Right atrium auricular region (tissue), 2 donors: ENCODE measurements at places on chromosomes 5 and 9. TPM values are rescaled to one million over a fixed set of nuclear protein-coding genes. Genes with fewer than 3 reads are reported as not detected.

GRCh38 chr5:16700081-16700480, 83.3 kb upstream of the RETREG1 start:
- no peak overlapping the region for H3K4me3 ChIP-seq
- DNase-seq: no peak

DMRTA1 gene
- 0.74 TPM for total RNA-seq

KIF12 gene
- not detected for total RNA-seq

- no peaks in the 10 kb centered on the region for H3K36me3 ChIP-seq
- H3K4me3 ChIP-seq: no peak overlapping the region
- peaks cover 74% of the 10 kb centered on the region for H3K4me1 ChIP-seq
- peak overlapping the region; percentile 93 for H3K27ac ChIP-seq
These were observed 6.9 kb downstream of the NEURL1B start for GRCh38 chr5:172648013-172648381.

- peaks cover 15% of the 10 kb centered on the region for H3K4me1 ChIP-seq
- H3K27ac ChIP-seq: no peak overlapping the region
- peak; percentile 16 for DNase-seq
- no peak overlapping the region for H3K4me3 ChIP-seq
- H3K36me3 ChIP-seq: no peaks in the 10 kb centered on the region
These were observed 67.9 kb upstream of the UNC5A start for GRCh38 chr5:176742246-176743105.

DNA sequence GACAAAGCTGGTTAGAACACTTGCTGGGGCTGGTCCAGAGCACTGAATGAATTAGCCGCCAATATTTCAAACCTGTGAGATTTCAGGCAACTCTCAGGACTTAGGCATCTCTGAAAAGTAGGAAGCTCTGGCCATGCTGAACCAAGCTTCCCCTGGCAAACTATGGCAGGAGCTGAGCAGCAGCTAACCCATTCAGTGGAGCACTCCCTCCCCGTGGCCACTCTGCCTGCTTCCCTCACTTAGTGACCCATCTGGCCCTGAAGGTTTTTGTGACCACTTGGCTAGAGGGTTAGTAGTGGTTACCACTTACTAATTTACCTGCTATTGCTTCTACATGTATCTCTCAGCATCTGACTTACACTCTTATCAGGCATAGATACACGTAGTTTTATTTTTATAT, 25.5 kb downstream of the FOXI1 start:
- no peaks in the 10 kb centered on the region for H3K27me3 ChIP-seq
- no peaks in the 10 kb centered on the region for H3K36me3 ChIP-seq
- DNase-seq: peak; percentile 21
- no peak overlapping the region for H3K4me3 ChIP-seq
- H3K4me1 ChIP-seq: no peaks in the 10 kb centered on the region

GRCh38 chr9:76910861-76911260, 4.9 kb upstream of the PRUNE2 start:
- no peak overlapping the region for H3K4me3 ChIP-seq
- no peaks in the 10 kb centered on the region for H3K27me3 ChIP-seq
- H3K36me3 ChIP-seq: no peaks in the 10 kb centered on the region
- no peaks in the 10 kb centered on the region for H3K4me1 ChIP-seq

GRCh38 chr9:95819636-95820035, 55.9 kb upstream of the ERCC6L2 start:
- no peaks in the 10 kb centered on the region for H3K36me3 ChIP-seq
- H3K4me1 ChIP-seq: no peaks in the 10 kb centered on the region
- H3K4me3 ChIP-seq: no peak overlapping the region
- no peak overlapping the region for H3K27ac ChIP-seq

CDKN2B-AS1 gene
- total RNA-seq: not detected

DNA sequence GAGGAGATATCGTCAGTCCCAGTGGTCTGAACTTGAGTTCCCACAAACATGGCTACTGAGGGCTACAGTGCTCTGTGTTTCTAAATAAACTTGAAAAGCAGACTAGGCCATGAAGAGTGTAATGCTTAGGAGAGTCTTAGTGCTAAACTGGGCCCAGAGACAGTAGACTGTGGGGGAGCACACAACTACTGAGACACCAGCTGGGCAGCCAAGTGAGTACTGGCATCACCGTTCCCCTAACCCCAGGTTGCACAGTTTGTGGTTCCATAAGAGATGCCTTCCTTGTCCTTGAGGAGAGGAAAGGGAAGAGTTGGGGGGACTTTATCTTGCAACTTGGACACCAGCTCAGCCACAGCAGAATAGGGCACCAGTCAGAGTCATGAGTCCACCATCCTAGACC, 172.1 kb upstream of the DMRTA1 start:
- no peak overlapping the region for H3K4me3 ChIP-seq
- H3K27me3 ChIP-seq: no peaks in the 10 kb centered on the region
- DNase-seq: no peak
- H3K27ac ChIP-seq: no peak overlapping the region
- H3K36me3 ChIP-seq: no peaks in the 10 kb centered on the region
- H3K4me1 ChIP-seq: no peaks in the 10 kb centered on the region

GPRIN1 gene
- 0.79 TPM for total RNA-seq

MEF2C gene
- total RNA-seq: 36.1 TPM

GRIN3A gene
- 0.44 TPM for total RNA-seq

STX17 gene
- total RNA-seq: 18.8 TPM

TMEM174 gene
- total RNA-seq: not detected

DNA sequence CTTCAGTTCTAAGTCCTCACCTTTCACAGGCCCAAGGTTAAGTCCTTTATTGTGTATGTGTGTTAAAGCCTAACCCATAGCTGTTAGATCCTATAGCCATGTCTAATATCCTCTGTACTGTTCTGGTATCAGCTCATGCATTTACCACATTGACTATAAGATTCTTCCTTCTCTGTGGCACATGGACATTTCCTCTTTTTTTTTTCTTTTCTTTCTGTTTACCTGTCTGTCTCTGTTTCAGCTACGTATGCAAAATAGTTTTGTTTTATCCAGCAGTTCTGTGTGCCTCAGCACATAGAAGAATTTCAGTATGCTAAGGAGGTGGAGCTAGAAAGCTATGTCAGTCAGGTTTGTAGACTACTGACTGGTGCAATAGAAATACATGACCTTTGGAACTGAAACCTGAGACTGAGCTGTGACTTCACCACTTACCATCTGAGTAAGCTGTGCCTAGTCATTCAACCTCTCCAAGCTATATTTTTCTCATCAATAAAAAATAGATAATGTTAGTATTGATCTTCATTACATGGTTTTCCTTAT, 155.6 kb upstream of the VLDLR start:
- no peak overlapping the region for H3K27ac ChIP-seq
- no peak overlapping the region for H3K4me3 ChIP-seq
- no peaks in the 10 kb centered on the region for H3K4me1 ChIP-seq
- H3K36me3 ChIP-seq: no peaks in the 10 kb centered on the region
- DNase-seq: no peak

GRCh38 chr5:90759119-90759518, 200.5 kb downstream of the ADGRV1 start:
- no peak overlapping the region for H3K4me3 ChIP-seq
- H3K36me3 ChIP-seq: no peaks in the 10 kb centered on the region
- DNase-seq: no peak
- H3K27ac ChIP-seq: no peak overlapping the region

DNA sequence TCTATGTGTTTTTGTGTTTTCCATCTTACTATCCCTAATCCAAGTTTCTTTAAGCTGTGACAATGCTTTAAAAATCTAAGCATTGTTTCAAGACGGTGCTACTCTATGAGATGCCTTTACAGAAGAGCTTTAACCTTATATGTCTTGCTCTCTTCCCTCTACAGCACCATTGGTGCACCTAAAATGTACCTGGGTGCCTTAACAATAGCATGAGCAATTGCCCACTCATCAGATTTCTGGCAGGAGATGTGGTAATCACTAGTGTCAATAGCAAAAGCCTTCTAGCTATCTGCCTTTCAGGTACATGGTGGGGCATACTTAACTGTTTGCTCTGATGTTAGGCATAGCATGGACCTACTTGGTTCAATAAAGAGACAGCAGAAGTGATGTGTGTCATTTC, 222.3 kb upstream of the KIF2A start:
- H3K36me3 ChIP-seq: no peaks in the 10 kb centered on the region
- H3K27ac ChIP-seq: no peak overlapping the region
- no peak for DNase-seq
- no peaks in the 10 kb centered on the region for H3K4me1 ChIP-seq

TMOD1 gene
- total RNA-seq: 122 TPM

CCDC192 gene
- not detected for total RNA-seq

DNA sequence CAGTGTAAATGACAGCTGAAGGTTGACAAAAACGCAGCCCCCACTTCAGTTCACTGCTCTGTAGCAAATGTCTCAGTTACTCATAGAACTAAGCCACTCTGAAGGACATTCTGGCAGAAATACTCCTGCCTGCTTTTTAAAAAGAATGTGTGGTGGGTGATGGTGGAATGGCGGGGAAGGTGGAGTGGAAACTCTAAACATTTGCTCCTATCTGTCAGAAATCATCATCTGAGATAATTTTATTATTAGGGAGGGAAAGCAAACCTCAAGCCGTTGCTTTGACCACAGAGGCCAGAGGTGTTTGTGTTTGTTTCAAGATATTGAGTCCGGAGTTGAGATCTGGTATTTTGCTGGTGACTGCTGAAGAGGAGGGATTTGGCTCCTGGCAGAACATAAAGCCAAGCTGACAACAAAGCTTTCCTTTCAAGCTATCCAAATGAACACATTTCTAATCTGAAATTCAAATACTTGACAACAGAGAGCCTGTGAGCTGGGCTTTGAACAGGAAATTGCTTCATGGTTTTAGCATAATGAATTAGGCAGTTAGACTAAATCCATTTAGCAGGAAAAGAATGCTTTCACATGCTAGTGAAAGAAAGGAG, 362.7 kb downstream of the CSNK1G3 start:
- no peak overlapping the region for H3K4me3 ChIP-seq
- no peak for DNase-seq
- H3K27ac ChIP-seq: peak overlapping the region; percentile 78
- no peaks in the 10 kb centered on the region for H3K27me3 ChIP-seq

SLC27A6 gene
- 50.6 TPM for total RNA-seq

AFF4 gene
- 47.3 TPM for total RNA-seq

DNA sequence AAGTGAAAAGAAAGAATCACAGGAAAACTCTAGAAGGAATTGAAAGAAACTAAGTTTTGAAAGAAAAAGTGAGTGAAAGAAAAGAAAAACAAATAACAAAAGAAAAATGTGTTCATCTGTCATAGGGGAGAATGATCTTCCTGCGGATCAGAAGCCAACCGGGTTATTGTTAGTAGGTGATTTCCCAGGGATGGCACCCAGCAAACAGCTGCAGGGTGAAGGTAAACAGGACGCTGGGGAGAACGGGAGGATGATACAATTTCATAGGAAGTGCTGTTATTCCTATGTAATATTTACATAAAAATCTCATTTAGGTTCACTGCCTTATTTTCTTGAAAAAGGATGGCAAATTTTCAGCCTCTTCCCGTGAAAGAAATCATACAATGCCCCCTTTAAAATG, 72.4 kb upstream of the LHFPL2 start:
- H3K36me3 ChIP-seq: no peaks in the 10 kb centered on the region
- no peak overlapping the region for H3K27ac ChIP-seq
- H3K4me1 ChIP-seq: no peaks in the 10 kb centered on the region
- DNase-seq: no peak
- no peak overlapping the region for H3K4me3 ChIP-seq

- H3K4me1 ChIP-seq: no peaks in the 10 kb centered on the region
- no peaks in the 10 kb centered on the region for H3K27me3 ChIP-seq
- no peak overlapping the region for H3K27ac ChIP-seq
- no peak overlapping the region for H3K4me3 ChIP-seq
- H3K36me3 ChIP-seq: peaks cover 18% of the 10 kb centered on the region
- no peak for DNase-seq
These were observed 55.4 kb upstream of the OTP start for GRCh38 chr5:77693913-77694312.

DNA sequence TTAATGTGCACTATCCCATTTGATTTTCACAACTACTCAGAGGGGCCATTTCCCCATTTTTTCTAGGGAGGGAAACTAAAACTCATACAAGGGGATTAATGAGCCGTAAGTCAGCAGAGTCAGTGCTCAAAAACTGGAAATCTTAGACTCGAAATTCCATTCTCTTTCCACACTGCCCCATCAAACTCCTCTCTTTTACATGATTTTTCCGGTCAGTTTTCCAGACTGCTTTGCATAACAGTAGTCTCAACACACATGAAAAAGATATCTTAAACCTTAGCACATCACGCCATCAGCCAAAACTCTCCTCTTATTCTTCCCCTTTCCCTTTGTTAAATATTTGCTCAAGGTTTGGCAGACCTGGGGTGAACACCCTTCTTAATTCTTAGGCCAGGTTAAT, 332.0 kb downstream of the RFX3 start:
- no peak for DNase-seq
- no peak overlapping the region for H3K4me3 ChIP-seq
- H3K27me3 ChIP-seq: no peaks in the 10 kb centered on the region
- H3K36me3 ChIP-seq: no peaks in the 10 kb centered on the region

RORB gene
- 2.4 TPM for total RNA-seq

DNA sequence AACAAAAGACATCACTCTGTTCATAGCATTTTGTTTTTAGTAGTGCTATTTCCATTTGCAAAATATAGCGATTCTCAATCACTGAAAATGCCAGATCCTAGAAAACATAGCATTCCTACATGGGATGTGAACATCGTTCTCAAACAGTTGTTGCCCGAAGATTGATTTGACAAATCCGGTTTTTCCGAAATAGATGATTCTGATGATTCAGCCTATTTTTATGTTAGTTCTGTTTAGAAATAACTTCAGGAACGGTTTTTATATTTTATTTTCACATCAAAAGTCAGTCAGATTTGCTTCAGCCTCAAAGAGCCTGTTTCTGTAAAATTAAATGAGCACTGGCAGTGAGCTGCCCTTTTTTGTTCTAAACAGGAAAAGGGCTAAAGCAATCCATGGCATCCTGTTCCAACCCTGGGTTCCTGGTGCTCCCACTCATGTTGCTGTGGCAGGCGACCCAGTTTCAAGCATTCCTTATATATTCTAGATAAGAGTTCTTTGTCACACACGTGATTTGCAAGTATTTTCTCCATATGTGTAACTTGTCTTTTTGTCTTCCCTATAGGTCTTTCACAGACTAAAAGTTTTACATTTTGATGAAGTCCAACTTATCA, 14.2 kb upstream of the PSIP1 start:
- H3K4me1 ChIP-seq: no peaks in the 10 kb centered on the region
- no peak overlapping the region for H3K27ac ChIP-seq
- H3K27me3 ChIP-seq: no peaks in the 10 kb centered on the region
- no peak for DNase-seq

GRCh38 chr5:65213921-65214525, 267.7 kb downstream of the ADAMTS6 start:
- no peak overlapping the region for H3K4me3 ChIP-seq
- H3K27ac ChIP-seq: no peak overlapping the region
- no peaks in the 10 kb centered on the region for H3K4me1 ChIP-seq
- H3K27me3 ChIP-seq: no peaks in the 10 kb centered on the region
- no peaks in the 10 kb centered on the region for H3K36me3 ChIP-seq

- DNase-seq: no peak
- no peaks in the 10 kb centered on the region for H3K27me3 ChIP-seq
- no peak overlapping the region for H3K27ac ChIP-seq
- H3K4me1 ChIP-seq: no peaks in the 10 kb centered on the region
- H3K36me3 ChIP-seq: no peaks in the 10 kb centered on the region
These were observed 162.1 kb downstream of the TENT4A start for GRCh38 chr5:6875376-6875775.

GRCh38 chr5:111548992-111549649, 36.8 kb upstream of the STARD4 start:
- H3K27me3 ChIP-seq: no peaks in the 10 kb centered on the region
- no peak overlapping the region for H3K27ac ChIP-seq
- no peaks in the 10 kb centered on the region for H3K36me3 ChIP-seq
- peaks cover 29% of the 10 kb centered on the region for H3K4me1 ChIP-seq
- H3K4me3 ChIP-seq: no peak overlapping the region

COL23A1 gene
- total RNA-seq: 5.7 TPM
